ENCODE measurements at places on chromosomes 6 and 20. TPM values are rescaled to one million over a fixed set of nuclear protein-coding genes. Genes with fewer than 3 reads are reported as not detected.
A peak's percentile ranks its signal among the peaks of the same experiment; 100 is the strongest.

GRCh38 chr6:52499026-52499425, 77.8 kb downstream of the TRAM2 start:
- H3K27ac ChIP-seq: peak overlapping the region; percentile 14
- DNase-seq: no peak
- H3K4me3 ChIP-seq: no peak overlapping the region
- H3K4me1 ChIP-seq: no peaks in the 10 kb centered on the region
- no peaks in the 10 kb centered on the region for H3K36me3 ChIP-seq

SSTR4 gene
- total RNA-seq: not detected

KIF6 gene
- 0.26 TPM for total RNA-seq

EDN3 gene
- not detected for total RNA-seq

VPS52 gene
- 58.4 TPM for total RNA-seq

GRCh38 chr6:30722280-30723112, 2.3 kb downstream of the TUBB start:
- H3K27me3 ChIP-seq: no peaks in the 10 kb centered on the region
- peak overlapping the region; percentile 59 for H3K4me3 ChIP-seq
- no peaks in the 10 kb centered on the region for H3K36me3 ChIP-seq
- H3K4me1 ChIP-seq: no peaks in the 10 kb centered on the region
- peak overlapping the region; percentile 91 for H3K27ac ChIP-seq

- no peak overlapping the region for H3K27ac ChIP-seq
- no peaks in the 10 kb centered on the region for H3K36me3 ChIP-seq
- no peak overlapping the region for H3K4me3 ChIP-seq
- H3K4me1 ChIP-seq: no peaks in the 10 kb centered on the region
- no peaks in the 10 kb centered on the region for H3K27me3 ChIP-seq
- DNase-seq: no peak
Measured at GRCh38 chr20:10369723-10370090, 64.3 kb downstream of the MKKS start.

GRCh38 chr6:128516514-128516898, 3.9 kb downstream of the PTPRK start:
- no peak overlapping the region for H3K27ac ChIP-seq
- no peaks in the 10 kb centered on the region for H3K36me3 ChIP-seq
- no peak for DNase-seq
- peaks cover 2% of the 10 kb centered on the region for H3K4me1 ChIP-seq
- no peaks in the 10 kb centered on the region for H3K27me3 ChIP-seq

GRCh38 chr6:150373260-150373701, 4.5 kb downstream of the IYD start:
- no peak for DNase-seq
- no peaks in the 10 kb centered on the region for H3K4me1 ChIP-seq
- no peaks in the 10 kb centered on the region for H3K36me3 ChIP-seq
- no peak overlapping the region for H3K4me3 ChIP-seq
- H3K27ac ChIP-seq: no peak overlapping the region

PAX1 gene
- total RNA-seq: not detected

TFAP2B gene
- total RNA-seq: not detected
